DND-41 (cell line): ENCODE measurements at places on chromosomes 2 and 18.

GRCh38 chr18:43312891-43313290 is 35.6 kb upstream of the SYT4 start:
- DNase-seq, result no peak

GRCh38 chr18:62412231-62412979 is 87.3 kb downstream of the TNFRSF11A start:
- no peak for DNase-seq

GRCh38 chr2:138779406-138779780 is 797 bp downstream of the NXPH2 start:
- no peak for DNase-seq

- no peak for DNase-seq
These were observed 31.4 kb downstream of the FHOD3 start for GRCh38 chr18:36328916-36329315.

- no peak for DNase-seq
These were observed 271.1 kb upstream of the VWC2L start for GRCh38 chr2:214139630-214140284.

- DNase-seq, result no peak
These were observed 240.2 kb downstream of the FSIP2 start for GRCh38 chr2:185978634-185979407.

GRCh38 chr2:163593982-163594381 is 141.8 kb downstream of the FIGN start:
- no peak for DNase-seq
